ENCODE measurements at places on chromosomes 11 and 22.

DNA sequence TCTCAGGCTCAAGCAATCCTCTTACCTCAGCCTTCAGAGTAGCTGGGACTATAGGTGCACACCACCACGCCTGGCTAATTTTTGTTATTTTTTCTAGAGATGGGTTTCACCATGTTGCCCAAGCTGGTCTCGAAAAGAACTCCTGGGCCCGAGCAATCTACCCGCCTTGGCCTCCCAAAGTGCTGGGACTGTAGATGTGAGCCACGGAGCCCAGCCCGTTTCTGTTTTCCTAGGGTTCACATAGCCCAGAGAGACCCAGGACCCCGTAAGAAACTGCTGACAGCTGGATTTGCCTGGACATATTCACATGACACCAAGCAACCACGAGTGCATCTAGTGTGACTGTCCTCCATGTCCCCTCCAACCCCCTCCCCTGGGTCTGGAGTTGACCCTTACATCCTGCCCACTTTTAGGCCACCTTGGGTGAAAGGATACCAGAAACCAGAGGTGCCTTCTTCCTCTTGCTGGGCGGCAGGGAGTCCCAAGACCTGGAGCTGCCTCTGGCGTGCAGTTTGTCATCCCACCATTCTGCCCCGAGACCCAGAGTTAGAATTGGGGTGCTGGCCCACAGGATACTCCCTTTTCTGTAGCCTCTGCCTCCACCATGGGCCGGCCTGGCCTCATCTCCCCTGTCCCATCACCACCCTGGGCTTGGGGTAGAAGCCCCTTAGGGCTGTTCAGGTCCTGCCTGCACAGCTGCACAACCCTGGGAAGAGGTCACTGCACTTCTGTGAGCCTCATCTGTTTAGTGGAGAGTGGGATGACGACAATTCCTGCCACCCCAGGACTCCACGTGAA is 3.7 kb upstream of the RIN1 start:
- no peak for DNase-seq

- no peak for DNase-seq
Observed at GRCh38 chr22:38213319-38213989, 11.7 kb downstream of the MAFF start.

DNA sequence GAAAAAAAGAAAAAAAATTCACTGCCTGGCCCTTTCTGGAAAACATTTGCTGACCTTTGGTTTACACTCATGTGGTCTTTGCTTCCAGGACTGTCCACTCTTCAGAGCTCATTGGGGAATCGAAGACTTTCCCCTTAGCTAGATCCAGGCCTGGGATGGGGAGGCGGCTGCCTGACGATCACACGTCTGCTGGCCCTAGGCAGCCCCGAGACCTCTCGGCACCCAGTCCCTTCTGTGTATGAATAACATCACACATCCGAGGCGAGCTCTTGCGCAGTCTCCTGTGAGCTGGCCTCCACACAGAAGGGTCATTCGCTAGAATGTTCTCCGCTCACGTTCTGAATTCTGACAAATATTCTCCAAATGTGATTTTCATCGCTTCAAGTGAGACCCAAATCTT is 25.7 kb upstream of the GAL start:
- peak; percentile 46 for DNase-seq

- DNase-seq, result no peak
Observed at GRCh38 chr11:132154781-132155180, 784.4 kb downstream of the NTM start.

DNA sequence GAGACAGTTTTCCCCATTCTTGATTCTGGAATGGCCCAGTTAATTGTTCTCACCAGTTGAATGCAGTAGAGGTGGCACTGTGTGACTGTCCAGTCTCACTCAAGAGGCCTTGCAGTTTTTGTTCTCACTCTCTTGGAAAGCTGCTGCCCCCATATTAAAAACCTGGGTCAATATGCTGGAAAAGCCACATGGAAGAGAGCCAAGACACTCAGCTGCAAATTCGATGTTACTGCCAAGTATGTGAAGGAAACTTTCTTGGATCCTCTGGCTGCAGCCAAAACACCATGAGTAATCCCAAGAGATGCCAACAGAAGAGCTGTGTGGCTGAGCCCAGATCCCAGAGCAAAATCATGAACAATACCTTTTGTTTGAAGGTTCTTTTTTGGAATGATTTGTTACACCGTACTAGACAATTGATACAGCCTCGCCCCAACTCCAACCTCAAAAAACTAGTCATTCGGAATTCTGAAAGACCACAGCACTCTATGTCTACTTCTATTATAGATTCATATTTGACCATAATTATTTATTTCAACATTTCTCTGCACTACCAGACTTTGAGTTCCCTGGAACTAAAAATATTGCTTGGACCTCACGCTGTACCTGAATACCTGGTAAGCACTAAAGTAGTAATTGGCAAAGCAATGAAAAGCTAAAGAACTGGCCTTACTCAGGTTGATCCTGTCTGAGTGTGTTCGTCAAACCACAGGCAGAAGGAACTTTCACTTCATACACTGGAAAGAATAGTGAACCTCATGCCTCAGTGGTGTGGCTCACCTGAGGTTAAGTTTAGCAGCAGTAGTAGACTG is 378.8 kb downstream of the ETS1 start:
- DNase-seq, result peak; percentile 96

GRCh38 chr11:125111001-125111342 is 454 bp downstream of the TMEM218 start:
- no peak for DNase-seq

DNA sequence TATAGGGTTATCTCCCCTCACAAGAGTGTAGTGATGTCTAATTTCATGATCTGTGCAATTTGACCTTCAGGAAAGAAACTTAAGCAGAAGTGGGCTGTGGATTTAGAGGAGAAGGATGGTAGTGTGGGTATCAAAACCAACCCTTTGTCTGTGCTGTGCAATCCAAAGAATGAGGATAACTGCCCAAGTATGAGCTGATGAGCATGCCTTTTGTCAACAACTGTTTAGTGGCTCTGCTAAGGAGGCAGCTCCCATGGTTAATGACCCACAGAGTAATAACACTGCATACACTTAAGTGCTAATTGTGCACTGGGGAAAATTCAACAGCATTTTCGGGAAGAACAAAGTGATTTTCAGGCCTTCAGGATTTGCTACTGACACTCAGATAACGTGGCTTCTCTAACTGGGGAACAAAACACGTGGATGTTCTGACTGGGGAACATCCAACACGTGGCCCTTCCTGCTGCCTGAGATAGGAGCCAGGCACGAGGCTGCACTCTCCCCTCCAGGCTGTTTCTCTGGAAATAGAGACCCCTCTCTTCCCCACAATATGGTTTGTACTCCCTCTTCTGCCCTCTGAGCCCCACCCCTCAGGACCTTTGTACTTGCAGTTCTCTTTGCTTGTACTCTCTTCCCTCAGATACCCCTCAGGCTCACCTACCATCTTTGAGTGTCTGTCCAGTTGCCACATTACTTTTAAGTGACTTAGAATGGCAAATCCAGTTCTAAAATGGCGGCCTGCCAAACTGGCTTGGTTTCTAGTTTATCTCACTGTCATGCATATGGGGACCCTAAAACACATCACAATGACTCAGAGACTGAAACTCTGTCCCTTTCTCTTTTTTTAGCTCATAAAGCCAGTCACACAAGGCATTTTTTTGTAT is 234.9 kb upstream of the POU2AF2 start:
- no peak for DNase-seq

DNA sequence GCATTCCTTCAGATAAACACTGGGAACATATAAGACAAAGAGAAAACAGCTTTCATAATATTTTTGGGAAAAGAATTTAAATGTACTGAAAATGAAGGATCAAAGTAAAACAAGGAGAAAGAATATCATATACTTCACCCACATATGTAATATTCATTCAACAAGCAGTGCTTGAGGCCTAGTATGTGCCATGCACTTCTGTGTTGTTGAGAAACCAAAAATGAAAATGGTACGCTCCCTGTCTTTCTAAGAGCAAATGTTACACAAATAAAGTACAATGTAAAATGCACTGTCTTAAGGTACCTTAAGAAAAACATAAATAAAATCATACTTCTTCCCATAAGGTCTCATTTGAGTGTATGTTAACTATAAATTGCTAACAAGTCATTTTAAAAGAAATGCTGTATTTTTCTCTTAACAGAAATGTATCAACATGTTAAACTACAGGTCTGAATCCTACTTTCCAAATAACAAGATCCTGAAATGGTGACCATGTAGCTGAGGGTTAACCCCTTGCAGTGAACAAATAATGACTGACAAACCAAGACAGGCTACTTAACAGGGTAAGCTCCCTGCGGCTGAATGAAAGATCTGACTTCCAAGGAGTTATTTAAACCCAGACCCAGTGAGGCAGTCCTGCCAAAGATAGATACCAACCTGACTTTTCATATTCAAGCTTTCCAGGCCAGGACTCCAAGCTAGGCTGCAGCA is 377.6 kb downstream of the DCDC1 start:
- no peak for DNase-seq

GRCh38 chr11:102367364-102367763 is 20.4 kb downstream of the BIRC2 start:
- DNase-seq, result no peak

- no peak for DNase-seq
Observed at GRCh38 chr11:16430674-16431073, 74.3 kb upstream of the SOX6 start.

DNA sequence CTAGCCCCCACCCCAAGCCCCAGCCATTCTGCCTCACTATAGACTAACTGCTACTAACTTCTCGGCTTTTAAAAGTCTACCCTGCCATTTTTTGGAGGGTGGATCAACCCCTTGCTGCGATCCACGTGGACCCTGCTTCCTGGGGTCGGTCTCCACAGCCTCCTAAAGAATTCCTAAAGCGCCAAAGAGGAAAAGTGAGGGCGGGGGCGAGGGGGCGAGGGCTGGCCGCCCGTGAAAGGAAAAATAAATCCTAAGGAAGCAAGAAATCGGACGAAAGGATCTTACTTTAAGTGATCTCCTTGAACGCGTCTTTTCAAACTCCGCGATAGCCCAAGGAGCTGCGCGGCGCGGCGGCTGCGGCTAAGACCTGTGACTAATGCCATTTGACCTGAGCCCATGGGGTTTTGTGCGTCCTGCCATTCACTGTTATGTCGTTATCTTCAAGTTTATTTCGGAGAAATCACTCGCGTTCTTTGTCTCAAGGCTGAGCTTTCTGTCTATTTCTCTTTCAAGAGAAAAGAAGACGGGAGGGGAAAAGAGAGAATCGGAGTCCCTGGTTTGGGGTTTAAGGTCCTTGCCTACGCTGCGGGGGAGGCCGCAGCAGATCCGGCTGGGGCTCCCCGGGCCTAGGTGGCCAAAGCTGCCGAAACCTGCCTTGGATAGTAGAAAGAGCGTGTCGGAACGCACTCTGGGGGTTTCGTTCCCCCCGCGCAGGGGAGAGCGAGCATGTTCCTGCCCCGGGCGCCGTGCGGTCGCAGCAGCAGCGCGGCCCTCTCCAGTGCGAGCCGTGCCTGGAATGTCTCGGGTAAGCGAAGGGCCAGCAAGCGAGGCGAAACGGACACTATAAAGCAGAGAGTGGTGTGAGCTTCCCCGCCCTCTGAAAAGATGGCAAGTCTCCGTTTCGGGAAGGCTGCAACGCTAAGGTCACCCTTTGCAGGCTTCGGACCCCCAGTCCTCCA is 2.8 kb upstream of the DBX1 start:
- DNase-seq, result no peak

GRCh38 chr11:110269996-110270395 is 26.4 kb downstream of the RDX start:
- no peak for DNase-seq

DNA sequence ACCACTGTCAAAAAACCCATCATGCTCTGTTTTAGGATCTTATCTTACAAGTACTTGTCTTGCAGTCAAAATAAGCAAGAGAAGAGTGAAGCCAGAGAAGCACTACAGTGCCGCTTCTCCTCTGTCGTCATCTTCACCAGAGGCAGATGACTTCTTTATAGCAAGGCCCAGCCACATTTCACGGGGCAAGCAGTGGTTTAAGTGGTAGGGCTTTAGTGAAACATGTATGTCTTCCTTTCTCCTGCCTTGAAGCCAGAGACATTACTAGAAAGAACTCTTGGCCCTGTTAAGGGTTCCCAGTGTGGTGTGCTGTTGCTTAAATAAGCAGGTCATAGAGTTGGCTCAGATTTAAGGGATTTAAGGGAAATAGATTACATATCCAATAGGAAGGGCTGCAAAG is 42.9 kb upstream of the DEPDC7 start:
- no peak for DNase-seq

DNA sequence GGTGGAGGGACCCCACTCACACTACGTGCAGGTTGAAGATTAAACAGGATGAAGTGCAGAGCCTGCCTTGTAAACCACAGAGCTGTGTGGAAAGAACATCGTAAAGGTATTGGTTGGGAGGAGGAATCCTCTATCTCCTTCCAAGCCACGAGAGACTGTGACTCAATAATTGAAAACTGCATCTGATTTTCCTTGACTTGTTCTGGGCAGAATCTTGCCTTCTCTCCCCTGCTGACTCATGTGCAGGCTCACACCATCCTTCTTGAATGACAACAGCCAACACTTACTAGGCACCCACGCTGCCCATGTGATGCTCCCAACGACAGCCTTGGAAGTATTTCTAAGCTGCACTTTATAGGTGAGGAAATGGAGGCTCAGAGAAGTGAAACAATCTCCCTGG is 563.0 kb downstream of the MIAT start:
- DNase-seq, result peak; percentile 60

DNA sequence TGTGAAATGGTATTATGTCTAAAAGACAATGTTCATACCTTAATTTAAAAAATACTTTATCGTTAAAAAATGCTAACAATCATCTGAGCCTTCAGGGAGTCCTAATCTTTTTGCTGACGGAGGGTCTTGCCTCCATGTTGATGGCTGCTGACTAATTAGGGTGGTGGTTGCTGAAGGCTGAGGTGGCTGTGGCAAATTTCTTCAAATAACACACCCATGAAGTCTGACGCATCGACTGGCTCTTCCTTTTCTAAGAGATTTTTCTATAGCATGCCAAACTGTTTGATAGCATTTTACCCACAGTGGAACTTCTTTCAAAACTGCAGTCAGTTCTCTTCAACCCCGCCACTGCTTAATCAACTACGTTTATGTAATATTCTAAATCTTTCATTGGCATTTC is 33.6 kb downstream of the TCF20 start:
- DNase-seq, result no peak

DNA sequence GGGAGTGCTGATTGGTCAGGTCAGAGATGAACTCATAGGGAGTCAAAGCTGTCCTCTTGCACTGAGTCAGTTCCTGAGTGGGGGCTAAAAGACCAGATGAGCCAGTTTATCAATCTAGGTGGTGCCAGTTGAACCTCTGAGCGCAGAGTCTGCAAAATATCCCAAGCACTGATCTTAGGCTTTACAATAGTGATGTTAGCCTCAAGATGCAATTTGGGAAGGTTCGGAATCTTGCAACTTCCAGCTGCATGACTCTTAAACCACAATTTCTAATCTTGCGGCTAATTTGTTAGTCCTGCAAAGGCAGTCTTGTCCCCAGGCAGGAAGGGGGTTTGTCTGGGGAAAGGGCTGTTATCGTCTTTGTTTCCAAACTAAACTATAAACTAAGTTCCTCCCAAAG is 92.3 kb upstream of the PARVA start:
- peak; percentile 77 for DNase-seq

GRCh38 chr11:122721964-122722266 is 66.4 kb downstream of the UBASH3B start:
- DNase-seq, result peak; percentile 88

DNA sequence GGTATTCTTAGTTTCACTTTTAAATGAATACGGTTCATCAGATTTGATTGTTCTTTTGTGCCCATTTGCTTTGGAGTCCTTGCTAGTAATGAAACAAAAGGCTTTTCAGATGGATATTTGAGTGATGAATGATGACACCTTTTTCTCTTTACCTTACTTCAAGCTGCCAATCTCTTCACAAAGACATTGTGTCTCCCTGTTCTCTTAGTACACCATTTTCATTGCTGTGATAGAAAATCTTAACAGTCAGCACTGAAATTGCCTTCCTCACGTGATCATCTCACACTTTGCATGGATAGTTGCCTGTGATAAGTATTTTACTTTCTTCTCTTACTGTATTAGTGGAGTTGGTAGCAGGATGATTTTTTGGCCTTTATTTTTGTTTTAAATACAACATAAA is 396.6 kb downstream of the NELL1 start:
- DNase-seq, result no peak
